ENCODE measurements at places on chromosomes 2 and 18.

- no peak for DNase-seq
These were observed 178.8 kb downstream of the MC4R start for GRCh38 chr18:60193780-60194179.

- DNase-seq, result no peak
These were observed 48.2 kb downstream of the RNF138 start for GRCh38 chr18:32139835-32140283.

GRCh38 chr18:63975628-63976027 is 5.7 kb downstream of the SERPINB8 start:
- DNase-seq, result no peak

DNA sequence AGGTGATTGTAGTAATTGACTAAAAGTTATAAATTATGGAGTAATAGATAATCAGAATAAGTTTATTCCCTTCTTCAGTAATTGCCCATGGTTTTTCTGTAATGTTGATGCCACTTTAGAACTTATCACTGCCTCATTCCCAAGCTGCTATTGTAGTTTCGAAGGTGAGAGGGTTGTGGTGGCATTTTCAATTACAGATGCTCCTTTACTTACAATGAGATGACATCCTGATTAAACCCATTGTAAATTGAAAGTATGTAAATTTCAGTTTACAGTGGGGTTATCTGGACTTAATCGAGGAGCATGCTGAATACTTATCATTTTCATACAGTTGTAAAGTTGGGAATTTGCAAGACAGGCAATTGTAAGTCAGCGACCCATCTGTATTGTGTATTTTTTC is 2.9 kb downstream of the NDUFV2 start:
- DNase-seq, result no peak

DNA sequence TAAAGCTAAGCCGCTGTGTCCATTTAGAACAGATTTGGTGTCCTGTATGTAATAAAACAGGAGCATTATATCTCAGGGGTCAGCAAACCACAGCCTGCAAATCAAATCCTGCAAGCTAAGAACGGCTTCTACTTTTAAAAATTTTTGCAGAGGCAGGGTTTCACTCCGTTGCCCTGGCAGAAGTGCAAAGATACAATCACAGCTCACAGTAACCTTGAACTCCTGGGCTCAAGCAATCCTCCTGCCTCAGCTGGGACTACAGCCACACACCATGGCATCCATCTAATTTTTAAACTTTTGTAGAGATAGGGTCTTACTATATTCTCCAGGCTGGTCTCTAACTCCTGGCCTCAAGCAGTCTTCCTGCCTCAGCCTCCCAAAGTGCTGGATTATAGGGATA is 28.6 kb upstream of the NPC1 start:
- DNase-seq, result no peak

- DNase-seq, result peak; percentile 63
These were observed 21.4 kb upstream of the SPIRE1 start for GRCh38 chr18:12679183-12679786.

DNA sequence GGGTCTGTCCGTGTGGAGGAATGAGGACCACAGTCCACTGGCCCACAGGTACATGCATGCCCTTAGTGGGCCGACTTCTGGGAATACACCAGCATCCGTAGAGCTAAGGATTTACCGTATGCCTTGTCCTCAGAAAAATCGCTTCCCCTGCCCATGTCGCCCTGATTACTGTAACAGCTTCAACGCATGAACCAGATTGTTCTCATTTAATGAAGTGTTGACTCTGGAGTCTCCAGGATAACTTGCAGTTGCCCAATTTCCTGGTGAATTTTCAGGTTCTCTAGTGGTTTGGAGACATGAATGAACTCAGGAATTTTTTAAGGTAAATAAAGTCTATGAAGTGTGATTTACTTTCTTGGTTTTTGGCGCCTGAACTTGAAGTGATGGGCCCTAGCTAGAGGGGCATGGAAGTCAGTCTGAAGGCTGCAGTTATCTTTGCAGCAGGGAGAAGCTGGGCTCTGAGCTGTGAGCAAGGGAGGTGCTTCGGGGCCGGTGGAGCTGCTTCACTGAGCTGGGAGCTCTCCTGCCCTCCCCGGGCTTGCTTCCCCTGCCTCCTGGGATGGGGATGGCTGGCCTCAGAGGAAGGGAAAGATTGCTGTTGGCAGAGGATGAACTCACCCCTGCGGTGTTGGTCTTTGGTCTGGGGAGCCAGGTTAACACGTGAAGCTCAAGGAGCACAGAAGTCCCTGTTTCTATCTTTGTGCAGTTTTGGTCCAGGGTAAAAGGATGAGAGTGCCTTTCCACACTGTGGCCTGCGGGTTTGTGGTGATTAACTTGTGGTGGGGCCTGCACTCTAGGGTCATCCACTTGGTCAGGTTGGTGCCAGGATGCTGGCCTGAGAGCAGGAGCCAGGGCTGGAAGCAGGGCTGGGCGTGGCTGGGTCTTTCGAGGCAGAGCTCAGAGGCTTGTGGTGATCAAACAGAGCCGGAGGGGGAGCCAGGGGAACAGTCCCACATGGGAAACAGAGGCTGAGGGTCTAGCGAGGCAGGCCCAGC is 28.1 kb downstream of the TCF7L1 start:
- no peak for DNase-seq

DNA sequence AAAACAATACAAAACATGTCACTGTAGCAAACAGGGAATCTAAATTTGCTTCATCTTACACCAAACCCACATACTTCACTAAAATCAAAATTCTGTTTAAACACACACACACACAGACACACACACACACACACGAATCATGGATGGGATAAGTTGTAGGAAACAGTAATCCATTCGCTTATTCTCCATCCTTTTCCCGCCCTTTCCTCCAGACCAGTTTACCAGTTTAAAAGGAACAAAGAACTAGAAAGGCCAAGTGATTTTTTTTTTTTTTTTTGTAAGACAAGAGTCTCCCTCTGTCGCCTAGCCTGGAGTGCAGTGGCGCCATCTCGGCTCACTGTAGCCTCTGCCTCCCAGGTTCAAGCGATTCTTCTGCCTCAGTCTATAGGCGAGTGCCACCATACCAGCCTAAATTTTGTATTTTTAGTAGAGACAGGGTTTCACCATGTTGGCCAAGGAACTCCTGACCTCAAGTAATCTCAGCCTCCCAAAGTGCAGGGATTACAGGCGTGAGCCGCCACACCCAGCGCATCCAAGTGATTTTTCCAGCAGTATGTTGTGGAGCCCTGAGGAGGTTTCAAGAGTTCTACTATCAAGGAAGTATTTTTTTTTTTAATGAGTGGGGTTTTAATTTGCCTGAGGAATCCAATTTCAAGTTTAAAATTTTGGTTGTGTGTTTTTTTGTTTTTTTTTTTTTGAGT is 5.7 kb downstream of the PSME4 start:
- no peak for DNase-seq

GRCh38 chr2:98572676-98573075 is 35.6 kb downstream of the COA5 start:
- no peak for DNase-seq

- no peak for DNase-seq
These were observed 27.2 kb downstream of the SCYGR8 start for GRCh38 chr2:227772932-227773331.

DNA sequence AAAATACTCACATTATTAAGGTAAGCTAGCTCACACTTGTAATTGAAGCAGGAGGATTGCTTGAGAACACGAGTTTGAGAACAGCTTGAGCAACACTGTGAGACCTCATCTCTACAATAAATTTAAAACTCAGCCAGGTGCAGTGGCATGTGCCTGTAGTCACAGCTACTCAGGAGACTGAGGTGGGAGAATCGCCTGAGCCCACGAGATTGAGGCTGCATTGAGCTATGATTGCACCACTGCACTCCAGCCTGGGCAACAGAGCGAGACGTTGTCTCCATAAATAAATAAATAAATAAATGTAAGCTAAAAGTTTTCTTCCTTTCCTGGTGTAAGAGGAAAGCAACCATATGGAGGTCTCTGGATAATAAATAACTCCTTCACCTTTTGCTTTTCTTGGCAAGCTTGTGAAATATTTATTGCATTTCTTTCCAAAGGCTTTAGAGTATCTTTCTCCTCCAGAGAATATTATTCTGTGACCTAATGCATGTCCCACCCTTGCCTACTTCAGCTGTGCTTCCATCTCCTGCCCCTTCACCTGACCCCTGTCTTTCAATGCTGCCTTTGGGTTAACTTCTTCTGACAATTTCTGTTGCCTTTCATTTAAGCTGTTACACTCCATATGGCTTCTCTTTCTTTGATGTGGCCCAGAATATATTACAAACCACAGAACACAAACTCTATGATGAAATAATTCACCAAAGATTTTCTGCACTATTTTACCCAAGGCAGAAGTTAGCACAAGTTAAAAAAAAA is 280.7 kb upstream of the RND3 start:
- no peak for DNase-seq

DNA sequence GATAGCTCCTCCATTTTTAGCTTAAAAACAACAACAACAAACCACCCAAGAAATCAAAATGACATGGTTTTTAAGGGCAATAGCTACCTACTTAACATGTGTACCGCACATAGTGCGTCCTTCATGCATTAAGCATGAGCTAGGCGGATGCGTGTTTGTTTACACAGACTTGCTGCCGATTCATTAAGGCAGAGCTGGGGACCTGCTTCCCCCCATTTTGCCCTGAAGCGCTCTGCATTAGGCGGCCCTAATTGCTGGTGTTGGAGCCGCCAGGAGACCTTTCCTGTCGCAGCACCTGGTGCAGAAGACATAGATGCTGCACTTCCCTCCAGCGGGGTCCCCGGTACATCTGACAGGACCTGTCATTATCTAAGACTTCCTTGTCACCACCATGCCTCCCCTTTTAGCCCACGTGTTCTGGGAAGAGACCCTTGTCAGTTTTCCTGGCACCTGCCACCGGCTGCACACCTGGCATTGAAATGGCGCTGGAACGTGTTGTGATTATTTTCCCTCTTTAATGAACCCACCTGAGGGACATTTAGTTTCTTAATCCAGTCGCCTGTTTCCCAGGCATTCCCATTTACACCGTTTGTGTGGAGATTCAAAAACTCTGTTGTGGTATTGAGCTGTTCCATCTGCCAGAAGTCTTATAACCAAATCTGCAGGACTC is 261.1 kb upstream of the RAB12 start:
- DNase-seq, result no peak

- DNase-seq, result no peak
These were observed 29.1 kb upstream of the PMAIP1 start for GRCh38 chr18:59870623-59871130.

GRCh38 chr18:57748770-57749603 is 54.1 kb downstream of the ATP8B1 start:
- DNase-seq, result no peak

- DNase-seq, result no peak
These were observed 21.2 kb downstream of the STAMBP start for GRCh38 chr2:73850009-73850408.

DNA sequence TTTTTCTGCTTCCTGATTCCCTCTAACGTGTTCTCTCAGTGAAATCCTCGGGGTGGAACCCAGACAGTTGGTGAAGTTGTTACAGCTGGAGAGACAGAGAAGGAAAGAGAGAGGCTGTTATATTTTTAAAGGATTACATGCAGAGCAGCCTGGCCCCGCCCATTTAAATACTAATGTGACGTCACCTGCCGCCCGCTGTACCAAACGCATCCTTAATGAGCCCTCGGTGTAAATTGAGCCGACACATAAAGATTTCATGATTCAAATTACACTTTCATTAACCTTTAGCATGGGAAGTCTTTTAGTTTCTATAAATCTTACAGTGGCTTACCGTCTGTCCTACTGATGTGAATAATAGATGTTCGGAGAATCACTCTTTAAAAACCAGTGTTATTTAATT is 164.0 kb upstream of the SIX3 start:
- no peak for DNase-seq

- DNase-seq, result no peak
These were observed 28.3 kb downstream of the ADAM23 start for GRCh38 chr2:206471524-206472062.

DNA sequence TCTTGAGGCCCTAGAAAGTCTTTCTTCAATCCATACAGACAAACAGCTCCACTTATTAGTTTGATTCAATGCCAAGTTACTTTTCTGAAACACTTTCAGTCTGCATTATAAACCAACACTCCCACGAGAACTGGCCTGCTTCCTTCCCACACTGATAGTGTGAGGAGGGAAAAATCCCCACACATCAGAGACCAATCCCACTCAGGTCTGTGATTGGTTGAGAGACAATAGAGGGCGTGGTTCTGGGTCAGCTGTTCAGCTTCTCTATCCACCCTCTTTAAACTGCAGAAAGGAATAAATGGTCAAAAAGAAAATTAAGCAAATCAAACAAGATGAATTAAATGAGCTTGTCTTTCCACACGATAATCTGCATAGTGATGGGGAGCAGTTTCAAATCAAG is 152.5 kb downstream of the NRP2 start:
- DNase-seq, result no peak

- no peak for DNase-seq
These were observed 38.0 kb downstream of the RNF152 start for GRCh38 chr18:61854578-61855448.

- no peak for DNase-seq
These were observed 162.4 kb downstream of the HDAC4 start for GRCh38 chr2:239238381-239238780.

DNA sequence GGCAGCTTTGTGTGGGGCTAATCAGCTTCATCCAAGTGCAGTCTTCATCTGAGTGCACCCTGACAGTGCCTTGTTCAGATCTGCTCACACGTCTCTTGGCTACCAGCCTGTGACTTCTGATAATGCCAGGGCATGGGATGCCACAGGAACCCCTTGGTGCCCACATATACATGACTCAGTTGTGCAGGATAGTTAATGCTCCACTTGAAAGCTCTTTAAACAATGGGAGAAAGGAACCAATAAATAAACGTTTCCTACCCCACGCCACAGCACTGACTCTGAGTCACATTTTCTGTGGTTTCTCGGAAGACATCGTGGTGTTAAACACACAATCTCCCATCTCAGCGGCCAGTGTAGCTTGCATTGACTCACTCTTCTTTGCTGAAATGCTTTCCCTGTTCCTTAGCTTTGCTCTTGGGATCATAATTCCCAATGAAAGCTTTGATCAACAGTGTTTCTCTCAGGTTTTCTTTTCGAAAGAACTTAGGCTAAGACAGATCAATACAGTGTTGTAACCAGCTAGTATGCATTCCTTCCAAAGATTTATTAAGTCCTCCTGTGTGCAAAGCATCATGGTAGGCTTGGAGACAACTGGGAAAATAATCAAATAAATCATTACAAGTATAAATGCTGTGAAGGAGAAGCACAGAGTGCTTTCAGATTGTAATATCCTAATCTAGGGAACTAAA is 142.0 kb downstream of the COPS8 start:
- DNase-seq, result no peak

- no peak for DNase-seq
These were observed 110.1 kb upstream of the FBXO11 start for GRCh38 chr2:48016225-48017019.

GRCh38 chr2:159982842-159983785 is 79.3 kb downstream of the PLA2R1 start:
- DNase-seq, result no peak

GRCh38 chr2:127770973-127771735 is 39.8 kb downstream of the WDR33 start:
- DNase-seq, result no peak

- no peak for DNase-seq
These were observed 99.9 kb downstream of the TRIB2 start for GRCh38 chr2:12816379-12817306.

- no peak for DNase-seq
These were observed 818.6 kb downstream of the EPHA4 start for GRCh38 chr2:220753486-220753885.

- DNase-seq, result no peak
These were observed 56.2 kb downstream of the USP34 start for GRCh38 chr2:61414674-61415073.
